Femur (tissue), 1 donor: ENCODE measurements at places on chromosomes 7 and 10.

DNA sequence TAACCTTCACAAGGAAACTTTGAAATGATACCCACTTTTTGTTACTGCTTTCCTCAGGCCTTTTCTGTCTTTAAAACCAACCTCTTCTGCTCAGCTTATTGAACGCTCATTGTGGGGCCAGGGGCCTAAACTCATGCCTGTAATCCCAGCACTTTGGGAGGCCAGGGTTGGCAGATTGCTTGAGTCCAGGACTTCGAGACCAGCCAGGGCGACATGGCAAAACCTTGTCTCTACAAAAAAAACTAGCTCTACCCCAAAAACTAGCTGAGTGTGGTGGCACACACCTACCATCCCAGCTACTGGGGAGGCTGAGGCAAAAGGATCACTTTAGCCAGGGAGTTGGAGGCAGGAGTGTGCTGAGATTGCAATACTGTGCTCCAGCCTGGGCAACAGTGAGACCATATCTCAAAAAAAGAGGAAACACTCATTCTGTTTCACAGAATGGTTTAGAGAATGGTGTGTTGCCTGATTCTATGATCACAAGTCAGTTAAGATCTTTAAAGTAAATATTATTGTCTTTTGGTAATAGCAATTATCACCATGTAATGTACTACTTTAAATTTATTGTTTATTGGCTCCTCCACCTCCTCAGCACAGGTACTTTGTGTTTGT lies 51.1 kb downstream of the KCTD7 start:
- DNase-seq: no peak

DNA sequence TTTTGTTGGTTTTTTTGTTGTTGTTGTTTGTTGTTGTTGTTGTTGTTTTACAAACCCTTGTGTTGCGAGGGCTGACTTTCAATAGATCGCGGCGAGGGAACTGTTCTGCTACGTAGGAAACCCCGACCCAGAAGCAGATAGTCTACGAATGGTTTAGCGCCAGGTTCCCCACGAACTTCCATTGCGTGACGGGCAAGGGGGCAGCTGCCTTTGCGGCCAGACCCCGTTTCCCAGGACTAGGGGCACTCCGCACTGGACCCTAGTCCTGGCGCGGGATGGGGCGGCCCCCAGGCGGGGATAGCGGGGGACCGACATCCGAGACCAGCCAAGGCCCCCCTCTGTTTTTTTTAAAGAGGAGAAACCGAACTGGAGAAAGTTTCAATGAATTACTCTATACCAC lies 119.6 kb downstream of the LRRTM3 start:
- no peak for DNase-seq

DNA sequence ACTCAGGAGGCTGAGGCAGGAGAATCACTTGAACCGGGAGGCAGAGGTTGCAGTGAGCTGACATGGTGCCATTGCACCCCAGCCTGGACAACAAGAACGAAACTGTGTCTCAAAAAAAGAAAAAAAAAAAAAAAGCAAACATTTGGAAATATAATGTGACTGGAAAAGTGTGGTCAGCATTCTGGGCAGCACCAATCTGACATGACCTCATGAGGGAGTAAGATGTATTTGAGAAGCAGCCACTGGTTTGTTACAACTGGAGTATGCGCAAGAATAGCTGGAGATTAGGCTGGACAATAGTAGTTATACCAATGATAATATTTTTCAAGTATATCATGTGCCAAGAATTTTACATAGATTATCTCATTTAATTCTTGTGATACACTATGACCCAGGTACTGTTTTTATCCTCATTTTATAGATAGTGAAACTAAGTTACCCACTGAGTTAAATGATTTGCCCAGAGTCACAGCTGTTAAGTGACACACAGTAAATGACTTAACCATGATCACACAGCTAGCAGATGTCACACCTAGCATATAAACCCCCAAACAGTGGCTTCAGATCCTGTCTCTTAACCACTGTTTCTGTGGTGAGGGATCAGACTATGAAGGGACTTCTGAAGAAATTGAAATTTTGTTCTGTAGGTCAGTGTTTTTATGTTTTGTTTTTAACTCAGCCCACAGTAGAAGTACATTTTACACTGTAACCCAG lies 11.1 kb downstream of the MCU start:
- peak; percentile 56 for DNase-seq

DNA sequence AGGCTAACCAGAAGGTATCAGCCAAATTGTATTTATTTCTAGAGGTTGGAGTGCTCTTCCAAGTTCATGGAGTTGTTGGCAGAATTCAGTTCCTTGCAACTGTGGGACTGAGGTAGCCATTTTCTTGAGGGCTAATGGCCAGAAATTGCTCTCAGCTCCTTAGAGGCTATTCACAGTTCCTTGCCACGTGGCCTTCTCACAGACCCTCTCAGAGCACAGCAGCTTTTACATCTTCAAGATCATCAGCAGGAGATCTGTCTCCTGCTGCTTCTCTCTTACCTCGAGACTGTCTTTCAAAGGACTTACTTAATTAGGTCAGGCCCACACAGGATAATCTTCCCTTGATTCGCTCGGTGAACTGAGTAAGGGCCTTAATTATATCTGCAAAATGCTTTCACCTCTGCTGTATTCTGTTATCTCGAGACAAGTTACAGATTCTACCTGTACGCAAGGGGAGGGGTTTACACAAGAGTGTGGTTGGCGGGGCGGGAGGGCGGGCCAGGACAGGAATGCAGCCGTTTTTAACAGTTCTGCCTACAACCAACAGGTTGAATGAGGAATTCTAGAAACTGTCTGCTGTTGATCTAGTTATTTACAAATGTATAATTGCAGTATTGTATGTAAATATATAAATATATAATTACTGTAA lies 15.0 kb downstream of the MIOS start:
- DNase-seq: no peak

DNA sequence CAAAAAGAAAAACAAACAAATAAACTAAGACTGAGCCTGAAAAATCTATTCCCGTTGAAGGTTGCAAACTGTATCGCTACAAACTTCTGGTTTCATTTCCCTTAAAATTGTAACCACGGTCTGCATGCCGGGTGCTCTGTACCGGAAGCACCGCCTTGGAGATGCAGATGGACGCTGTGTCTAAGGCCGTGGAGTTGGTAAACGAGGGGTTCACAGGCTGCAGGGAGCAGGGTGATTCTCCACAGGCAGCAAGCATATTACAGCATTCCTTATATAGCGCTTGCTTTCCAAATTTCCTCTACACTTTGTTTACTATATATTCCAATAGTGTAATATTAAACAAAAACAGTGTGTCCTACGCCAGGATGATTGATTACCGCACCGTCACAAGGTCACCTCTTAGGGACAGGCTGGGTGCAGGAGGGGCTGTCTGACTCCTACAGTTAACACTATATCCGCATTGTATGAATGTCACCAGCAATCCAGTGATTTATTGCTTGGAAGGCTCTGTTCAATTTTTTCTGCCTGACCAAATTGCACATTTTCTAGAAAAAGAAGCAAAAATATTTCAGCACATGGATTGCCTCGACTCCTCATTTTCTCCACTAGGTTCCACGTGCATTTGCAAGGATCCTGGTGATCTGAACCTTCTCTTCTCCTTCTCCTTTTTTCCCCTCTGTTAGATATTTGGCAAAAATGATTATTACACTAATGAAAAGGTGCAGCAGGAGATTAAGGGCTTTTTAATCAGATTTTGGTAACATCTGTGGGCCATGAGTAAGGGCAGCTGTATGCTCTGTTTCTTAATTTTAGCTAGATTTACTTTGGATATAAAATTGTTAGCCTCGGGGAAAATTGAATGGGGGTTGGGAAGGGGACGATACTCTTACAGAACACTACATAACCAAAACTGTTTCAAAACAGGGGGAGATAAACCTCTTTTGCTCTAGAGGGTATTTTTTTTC lies 325.8 kb upstream of the MGMT start:
- peak; percentile 38 for DNase-seq
